ENCODE measurements at places on chromosomes 4 and X.

GRCh38 chr4:188691811-188692210 lies 552.6 kb downstream of the TRIML1 start:
- no peak for DNase-seq

- DNase-seq = no peak
Measured at GRCh38 chr4:150009533-150009932, 68.7 kb upstream of the DCLK2 start.

DNA sequence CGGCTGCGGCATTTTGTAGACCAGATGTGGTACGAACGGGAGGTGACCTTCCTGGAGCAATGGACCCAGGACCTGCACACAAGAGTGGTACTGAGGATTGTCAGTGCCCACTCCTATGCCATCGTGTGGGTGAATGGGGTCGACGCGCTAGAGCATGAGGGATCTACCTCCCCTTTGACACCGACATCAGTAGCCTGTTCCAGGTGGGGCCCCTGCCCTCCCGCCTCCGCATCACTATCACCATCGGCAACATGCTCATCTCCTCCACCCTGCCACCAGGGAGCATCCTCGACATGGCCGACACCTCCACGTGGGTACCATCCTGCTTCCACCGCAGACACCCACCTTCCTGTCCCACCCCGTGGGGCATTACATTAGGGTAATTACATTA lies 46.2 kb downstream of the SMARCA5 start:
- peak; percentile 31 for DNase-seq

- DNase-seq = no peak
Measured at GRCh38 chr4:113555868-113556267, 205.7 kb downstream of the CAMK2D start.

GRCh38 chrX:118459494-118459893 lies 36.1 kb upstream of the DOCK11 start:
- no peak for DNase-seq

DNA sequence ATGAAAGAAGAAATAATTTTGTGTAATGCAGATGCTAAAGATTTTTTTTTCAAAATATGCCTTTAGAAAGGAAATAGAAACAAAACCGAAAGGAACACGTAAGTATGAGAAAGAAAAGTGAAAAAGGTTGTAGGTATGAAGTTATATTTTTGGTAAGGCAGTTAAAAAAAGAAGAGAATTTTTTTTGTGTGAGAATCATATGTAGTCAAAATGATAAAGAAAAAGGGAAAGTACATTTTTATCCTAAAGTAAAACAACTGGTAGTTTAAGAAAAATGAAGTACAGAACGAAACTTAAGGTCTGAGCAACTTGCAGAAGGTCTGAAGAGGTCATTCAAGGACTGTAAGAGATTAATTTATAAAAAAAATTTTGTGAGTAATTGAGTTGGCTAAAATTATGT lies 164.0 kb upstream of the TRAM1L1 start:
- DNase-seq = no peak

DNA sequence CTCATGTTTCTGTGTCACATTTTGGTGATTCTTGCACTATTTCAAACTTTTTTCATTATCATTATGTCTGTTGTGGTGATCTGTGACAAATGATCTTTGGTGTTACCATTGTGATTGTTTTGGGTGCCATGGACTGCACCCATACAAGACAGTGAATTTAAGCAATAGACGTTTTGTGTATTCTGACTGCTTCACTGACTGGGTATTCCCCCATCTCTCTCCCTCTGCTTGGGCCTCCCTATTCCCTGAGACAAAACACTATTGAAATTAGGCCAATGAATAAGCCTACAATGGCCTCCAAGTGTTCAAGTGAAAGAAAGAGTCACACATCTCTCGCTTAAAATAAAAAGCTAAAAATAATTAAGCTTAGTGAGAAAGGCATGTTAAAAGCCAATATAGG lies 60.2 kb downstream of the BANK1 start:
- no peak for DNase-seq

DNA sequence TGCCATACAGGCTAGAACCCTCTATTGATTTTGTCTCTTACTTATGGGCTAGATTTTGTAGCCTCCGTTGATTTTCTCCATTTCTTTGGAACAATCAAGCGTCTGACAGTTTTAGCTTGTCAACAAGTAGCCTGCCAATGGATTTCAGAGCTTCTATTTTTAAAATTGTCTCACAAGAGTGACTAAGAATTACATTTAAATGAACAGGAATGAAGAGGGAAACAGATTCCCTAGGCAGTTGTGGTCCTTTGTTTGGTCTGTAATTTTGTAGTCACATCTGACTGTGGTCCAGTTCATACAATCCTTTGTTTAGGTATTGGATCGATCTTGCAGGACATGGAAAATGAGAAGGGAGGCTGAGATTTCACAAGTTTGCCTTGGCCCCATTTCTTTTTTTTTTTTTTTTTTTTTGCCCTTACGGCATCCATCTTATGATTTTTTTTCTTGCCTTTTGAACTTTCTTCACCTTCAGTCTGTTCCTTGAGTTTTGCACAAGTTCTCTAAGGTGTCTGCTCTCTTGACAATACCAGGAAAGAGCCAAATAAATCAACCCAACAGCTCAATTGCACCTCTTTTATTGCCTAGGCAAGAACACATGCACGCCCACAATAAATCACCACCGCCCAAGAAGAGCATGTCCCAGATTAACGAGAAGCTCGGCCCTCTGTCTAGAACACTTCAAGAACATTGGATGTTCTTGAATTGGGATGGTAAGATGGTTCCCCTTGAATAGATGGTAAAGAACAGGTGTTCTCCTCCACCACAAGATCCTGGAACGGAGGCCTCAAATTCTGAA lies 86.5 kb upstream of the EGFL6 start:
- DNase-seq = no peak

DNA sequence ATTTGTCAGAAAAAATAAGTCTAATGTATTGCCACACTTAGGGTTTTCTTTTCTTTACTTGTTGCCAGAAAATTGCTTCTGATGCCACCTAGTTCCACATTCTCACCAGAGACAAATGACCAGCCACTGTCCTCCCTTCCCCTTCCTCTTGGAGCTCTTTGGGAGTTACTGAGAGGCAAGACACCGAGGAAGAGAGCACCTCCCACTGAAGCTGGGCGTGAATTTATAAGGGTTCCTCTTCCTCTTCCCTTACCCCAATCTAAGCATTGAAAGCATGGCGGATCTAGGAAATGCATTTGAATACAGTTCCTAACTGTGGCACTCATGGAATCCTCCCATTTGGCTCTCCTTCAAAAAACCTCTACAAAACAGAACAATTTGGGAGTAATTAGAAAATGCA lies 30.0 kb downstream of the ANXA3 start:
- DNase-seq = no peak

DNA sequence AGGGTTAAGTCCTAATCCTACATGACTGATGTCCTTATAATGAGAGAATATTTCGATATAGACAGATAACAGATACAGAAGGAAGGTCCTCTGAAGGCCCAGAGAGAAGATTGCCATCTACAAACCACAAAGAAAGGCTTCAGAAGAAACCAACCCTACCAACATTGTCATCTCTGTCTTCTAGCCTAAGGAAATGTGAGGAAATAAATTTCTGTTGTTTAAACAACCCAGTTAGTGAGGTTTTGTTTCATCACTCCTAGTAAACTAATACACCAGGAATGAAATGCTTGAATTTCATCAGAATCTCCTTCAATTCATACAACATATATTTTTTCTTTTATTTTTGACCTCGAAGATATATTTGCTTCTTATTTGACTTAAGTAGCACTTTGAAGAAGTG lies 1527.8 kb downstream of the STIM2 start:
- DNase-seq = no peak

DNA sequence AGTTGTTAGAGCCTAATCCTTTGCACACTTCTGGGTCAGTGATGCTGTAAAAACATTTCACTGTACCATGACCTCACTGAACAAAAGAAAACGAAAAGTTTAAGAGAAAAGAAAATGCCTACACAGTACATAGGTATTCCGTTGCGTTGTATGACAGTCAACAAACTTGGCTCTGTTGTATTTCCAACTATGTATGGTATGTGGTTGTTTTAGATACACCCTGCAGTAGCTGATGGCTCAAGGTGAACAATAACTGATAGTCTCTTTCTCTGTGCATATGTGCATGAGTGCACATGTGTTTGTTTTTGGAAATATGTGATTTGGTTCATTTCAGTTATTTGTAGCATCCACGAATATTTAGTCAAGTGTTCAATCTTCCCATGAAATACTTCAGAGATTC lies 176.0 kb downstream of the BMPR1B start:
- no peak for DNase-seq

GRCh38 chrX:9995855-9996339 lies 28.7 kb downstream of the CLDN34 start:
- peak; percentile 64 for DNase-seq

DNA sequence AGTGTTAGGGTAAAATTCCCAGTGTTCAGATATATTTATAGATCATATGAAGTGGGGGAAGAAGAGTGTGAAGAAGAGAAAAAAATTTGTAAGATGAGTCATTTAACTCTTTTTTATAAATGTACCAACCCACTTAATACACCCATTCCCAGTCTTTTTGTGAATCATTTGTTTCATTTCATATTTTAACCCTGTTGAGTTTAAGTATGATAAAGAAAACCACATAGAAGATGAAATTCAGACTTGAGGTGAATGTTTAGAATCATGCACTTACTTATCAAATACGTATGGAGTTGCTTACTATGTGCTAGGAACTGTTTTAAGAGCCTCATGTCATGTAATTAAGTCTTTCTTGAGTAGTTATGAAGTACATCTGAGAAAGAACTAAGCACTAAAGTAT lies 56.6 kb upstream of the DAPP1 start:
- no peak for DNase-seq

GRCh38 chr4:111813555-111814140 lies 331.6 kb upstream of the FAM241A start:
- DNase-seq = no peak

- no peak for DNase-seq
Measured at GRCh38 chrX:38275615-38276014, 51.7 kb downstream of the RPGR start.

DNA sequence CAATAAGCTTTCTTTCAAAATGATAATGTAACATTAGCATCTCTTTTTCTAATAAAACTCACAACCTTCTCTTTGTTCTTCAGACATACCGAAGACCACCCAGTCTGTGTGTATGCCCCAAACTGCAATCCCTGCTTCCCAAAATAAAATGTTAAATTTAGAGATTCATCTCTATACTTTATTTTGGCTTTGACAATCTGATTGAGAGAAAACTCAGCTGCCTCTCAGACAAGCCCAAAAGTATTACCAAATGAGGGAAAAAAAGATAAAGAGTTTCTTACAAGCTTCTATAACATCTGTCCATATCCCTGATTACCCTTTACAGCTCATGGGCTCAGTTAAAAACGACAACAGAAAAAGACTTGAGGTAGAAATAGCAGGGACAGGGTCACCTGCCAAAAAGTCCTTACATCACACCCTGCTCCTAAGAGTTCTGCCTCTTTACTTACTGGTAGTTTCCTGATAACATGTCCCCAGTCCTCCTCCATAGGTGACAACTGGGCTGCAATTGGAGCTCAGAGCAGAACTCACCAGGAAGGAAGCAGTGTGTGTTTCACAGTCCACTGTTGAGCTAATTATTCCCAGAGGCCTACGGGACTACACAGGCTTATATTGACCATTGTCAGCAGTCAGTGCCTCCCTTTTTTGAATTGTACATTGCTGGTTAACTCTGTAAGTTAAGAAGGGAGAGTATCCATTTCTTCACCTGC lies 70.9 kb upstream of the FAM9C start:
- DNase-seq = no peak

DNA sequence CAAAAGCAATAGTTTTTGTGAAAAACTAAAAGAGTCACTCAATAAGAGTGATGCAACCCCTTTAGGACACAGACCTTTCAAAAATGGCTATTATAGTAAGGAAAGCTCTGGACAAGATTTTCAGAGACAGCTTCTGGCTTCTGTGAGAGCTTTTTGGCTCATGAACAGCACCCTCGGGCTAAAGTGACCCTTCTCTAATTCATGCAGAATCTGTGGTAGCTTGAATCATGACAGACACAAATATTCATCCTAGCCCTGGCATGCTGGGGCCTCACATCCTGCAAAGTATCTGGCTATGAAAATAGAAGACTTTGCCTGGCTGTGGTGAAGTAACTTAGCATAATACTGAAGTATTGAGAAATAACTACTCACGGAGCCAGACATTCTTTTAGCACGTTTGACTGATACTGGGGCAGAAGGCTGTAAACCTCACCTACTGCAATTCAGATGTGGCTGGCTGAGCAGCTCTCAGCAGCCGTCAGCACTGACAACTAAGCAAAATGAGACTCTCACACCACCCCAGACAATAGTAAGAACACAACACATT lies 327.3 kb downstream of the MAPK10 start:
- no peak for DNase-seq

- DNase-seq = no peak
Measured at GRCh38 chr4:165319030-165319429, 8.4 kb upstream of the MSMO1 start.

DNA sequence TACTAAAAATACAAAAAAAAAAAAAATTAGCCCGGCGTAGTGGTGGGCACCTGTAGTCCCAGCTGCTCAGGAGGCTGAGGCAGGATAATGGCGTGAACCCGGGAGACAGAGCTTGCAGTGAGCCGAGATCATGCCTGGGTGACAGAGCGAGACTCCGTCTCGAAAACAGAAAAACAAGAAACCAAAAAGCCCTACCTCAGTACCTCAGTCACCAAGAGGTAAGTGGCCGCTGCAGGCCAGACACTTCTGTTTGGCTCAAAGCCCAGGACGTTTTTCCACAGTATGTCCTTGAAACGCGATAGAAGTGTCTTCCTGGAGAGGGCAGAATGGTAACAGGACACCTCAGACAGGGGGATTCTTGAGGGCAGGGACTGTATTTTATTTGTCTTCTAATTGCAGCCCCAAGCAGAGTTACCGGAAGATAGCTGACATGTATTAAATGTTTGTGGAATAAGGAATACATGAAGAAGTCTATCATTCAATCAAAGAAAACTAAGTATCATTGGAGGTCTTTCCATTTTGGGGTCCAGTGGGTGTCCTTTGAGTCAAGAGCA lies 63.6 kb downstream of the CLNK start:
- no peak for DNase-seq

DNA sequence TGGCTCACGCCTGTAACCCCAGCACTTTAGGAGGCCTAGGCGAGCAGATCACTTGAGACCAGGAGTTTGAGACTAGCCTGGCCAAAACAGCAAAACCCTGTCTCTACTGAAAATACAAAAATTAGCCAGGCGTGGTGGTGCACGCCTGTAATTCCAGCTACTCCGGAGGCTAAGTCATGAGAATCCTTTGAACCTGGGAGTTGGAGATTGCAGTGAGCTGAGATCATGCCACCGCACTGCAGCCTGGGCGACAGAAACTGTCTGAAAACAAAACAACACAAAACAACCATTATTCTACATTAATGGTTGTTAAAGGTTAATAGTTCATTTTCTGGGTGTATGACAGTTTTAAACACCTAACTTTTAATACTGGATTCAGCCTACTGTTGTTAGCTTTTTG lies 1.6 kb upstream of the SMARCA5 start:
- DNase-seq = no peak

GRCh38 chr4:70608324-70608723 lies 16.3 kb downstream of the AMBN start:
- DNase-seq = no peak

- DNase-seq = no peak
Measured at GRCh38 chr4:110155654-110156053, 42.8 kb downstream of the ELOVL6 start.

- no peak for DNase-seq
Measured at GRCh38 chr4:184373886-184374405, 100.4 kb downstream of the IRF2 start.

Measured in stimulated activated CD4-positive, alpha-beta T cell treated with anti-CD3 and anti-CD28 coated beads, TNF-alpha, amount 100 ng/mL, for 4 hours (primary cell).